ENCODE measurements at places on chromosomes 6 and 20.

DNA sequence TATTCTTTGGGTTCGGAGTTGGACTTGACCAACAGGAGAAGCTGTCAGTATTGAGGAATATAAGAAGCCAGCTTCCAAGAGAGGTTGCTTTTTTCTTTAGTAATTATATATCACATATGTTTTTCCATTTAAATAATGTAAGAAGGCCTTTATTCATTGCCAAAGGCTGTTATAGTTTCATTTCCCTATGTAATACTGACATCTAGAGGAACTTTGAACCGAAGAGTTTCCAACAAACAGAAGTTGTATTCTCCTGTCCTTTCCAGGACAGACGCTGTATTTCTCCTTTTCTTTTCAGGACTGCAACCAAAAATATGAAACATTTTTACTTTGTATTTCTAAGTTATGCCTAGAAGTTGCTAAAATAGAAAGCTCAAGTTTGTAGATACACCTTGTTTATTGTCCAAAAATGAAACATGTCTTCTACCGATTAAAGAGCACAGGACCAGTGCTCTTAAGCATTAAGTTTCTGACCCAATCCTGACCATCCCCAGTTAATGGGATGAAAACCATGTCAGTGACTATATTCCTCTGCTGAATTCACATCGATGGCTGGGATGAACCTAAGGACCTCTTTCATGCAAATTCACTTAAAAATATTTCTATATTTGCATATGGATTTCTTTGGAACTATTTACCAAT is 55.1 kb downstream of the MYLK4 start:
- no peak for DNase-seq

GRCh38 chr6:41733707-41734665 is 1.4 kb downstream of the TFEB start:
- DNase-seq, result no peak

DNA sequence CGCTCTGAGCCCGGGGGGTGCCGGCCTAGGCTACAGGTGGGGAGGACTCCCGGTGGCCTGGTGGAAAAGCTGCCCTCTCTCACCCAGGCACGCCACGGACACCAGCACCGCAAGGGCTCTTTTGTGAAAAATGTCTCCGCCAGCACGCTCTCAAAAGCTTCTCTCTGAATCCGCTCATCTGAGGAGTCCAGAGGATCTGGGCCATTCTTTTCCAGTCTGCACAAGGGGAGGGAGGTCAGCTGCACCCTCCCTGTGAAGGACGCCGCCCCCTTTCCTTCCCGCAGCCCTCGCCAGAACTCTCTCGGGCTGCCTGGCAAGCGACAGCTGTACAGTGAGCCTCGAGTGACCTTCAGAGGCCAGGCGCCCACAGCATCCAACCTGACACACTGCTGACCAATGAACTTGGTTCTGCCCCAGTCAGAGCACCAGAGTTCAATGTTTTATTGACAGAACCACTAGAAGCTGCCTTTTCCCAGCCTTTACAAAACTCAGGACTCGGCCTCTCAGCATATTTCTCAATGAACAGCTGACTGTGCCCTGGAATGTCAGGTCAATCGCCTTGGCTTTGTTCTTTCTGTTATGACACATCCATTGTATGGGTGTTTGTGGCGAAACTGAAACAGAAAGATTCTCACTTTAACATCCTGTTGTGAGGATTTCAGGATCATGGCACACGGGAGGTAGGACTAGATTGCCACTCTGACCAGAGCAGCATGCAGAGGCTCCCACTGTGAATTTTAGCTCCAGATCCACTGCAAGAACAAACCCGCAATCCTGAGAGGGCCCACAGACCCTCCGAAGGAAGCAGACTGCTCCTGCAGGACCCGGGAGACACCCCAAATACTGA is 26.7 kb downstream of the SERPINB9 start:
- DNase-seq, result no peak

GRCh38 chr20:14877301-14878028 is 540.1 kb upstream of the FLRT3 start:
- no peak for DNase-seq

GRCh38 chr20:48786951-48787705 is 40.7 kb downstream of the PREX1 start:
- DNase-seq, result no peak

- no peak for DNase-seq
These were observed 275.6 kb downstream of the TENT5A start for GRCh38 chr6:81476881-81477280.

DNA sequence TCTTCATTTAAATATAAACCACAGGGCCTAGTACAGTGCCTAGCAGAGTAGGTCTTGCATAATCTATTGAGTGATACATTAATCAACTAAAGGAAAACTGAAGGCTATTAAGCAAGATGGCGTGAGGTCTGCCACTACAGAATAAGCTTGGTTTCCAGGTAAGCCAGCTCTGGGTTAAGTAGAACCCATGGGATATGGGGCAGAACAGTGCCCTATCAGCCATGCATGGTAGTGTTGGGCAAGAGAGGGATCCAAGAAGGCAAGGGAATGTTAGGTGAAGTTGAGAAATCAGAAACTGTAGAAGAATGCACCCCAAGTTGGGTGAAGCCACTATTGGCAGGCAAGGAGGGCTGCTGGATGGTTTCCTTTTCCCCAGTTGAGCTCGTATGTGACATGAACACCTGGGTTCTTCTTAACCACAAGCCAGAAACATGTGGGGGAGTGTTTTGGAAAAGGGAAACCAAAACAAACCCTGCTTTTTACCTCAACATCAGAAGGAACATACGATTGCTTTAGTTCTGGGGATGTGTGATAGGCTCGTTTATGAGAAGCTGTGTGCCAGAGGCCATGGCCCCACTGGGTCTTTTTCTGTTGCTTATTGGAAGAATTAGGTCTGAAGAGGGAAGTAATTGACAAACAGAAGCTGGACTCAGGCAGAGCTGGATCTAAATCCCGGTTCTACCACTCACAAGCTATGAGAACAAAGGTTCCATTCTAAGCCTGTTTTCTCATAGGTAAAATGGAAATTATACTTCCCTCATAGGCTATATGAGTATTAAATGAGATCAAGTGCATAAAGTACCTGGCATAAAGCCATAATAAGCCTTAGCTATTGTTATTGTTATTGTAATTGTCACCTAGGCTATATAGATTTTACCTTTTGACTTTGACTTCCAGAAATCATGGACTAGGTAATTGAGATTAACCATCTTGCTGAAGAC is 33.5 kb downstream of the NEDD9 start:
- DNase-seq, result no peak

DNA sequence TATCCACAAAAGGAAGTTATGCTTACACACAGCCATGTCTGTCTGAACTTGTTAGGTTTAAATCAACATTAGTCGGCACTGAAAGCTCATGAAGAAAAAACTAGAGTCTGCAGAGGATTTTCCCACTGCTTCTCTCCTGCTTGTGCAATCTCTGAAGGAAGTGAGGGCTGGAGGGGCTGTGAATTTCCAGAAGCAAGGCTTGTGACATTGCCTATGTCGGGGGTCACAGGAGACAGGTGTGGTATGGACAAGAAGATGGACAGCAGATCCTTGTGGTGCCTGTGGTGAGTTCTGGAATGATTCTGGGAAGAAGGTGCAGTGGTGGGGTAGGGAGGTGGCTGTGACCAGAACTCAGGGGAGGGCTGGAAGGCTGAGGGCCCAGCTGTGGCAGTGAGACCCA is 84.3 kb upstream of the TRAF3IP2 start:
- DNase-seq, result no peak

- no peak for DNase-seq
These were observed 10.5 kb upstream of the APMAP start for GRCh38 chr20:25003002-25003401.

- DNase-seq, result no peak
These were observed 160.3 kb upstream of the CDYL start for GRCh38 chr6:4615891-4616290.
